ENCODE measurements at places on chromosomes 11 and 22. TPM values are rescaled to one million over a fixed set of nuclear protein-coding genes. Genes with fewer than 3 reads are reported as not detected.

Gene MPEG1
- total RNA-seq: not detected

DNA sequence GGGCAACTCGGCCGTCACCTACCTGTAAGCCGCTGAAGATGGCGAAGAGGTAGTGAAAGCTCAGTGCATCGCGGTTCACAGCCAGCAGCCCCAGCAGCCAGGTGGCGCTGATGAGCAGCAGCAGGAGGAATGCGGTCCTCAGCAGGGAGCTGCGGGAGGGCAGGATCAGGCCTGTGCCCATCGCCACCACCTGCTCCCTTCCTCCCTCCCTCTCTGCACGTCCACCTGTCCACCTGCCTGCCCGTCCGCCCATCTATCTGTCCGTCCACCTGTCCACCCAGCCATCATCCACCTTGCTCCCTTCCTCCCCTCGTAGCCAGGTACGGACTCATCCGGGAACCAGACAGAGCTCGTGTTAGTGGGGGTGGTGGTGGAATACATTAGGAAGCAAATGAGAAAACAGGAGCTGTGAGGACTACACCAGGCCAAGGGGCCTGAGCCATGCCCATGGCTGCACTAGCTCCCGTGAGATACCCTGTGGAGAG, 32.2 kb downstream of the TRMU start:
- no peak overlapping the region for H3K4me3 ChIP-seq
- no peaks in the 10 kb centered on the region for H3K27me3 ChIP-seq
- peak; percentile 64 for DNase-seq

Gene PRRG4
- 1.2 TPM for total RNA-seq

Gene CADM1
- total RNA-seq: not detected

Gene SYT8
- 141 TPM for total RNA-seq

DNA sequence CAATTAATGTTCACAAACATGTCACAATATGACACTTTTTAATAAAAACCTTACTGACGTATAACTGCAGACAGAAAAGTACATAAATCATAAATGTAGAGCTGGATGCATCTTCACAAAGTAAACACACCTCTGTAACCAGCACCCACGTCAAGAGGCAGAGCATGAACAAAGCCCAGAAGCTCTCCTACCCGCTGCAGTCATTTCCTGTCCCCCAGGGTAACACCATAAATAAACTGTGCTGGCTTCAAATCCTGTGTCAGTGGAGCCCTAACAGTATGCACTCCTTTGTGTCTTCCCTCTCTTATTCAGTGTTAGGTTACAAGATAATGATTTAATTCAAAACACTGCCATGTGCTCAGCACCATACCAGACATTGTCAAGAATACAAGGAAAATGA, 5.7 kb downstream of the SYT13 start:
- peaks cover 8% of the 10 kb centered on the region for H3K4me1 ChIP-seq
- H3K27me3 ChIP-seq: peaks cover 42% of the 10 kb centered on the region
- H3K4me3 ChIP-seq: no peak overlapping the region
- no peak overlapping the region for H3K27ac ChIP-seq
- H3K36me3 ChIP-seq: peaks cover 3% of the 10 kb centered on the region
- DNase-seq: no peak

- peaks cover 14% of the 10 kb centered on the region for H3K4me1 ChIP-seq
- no peaks in the 10 kb centered on the region for H3K27me3 ChIP-seq
- H3K36me3 ChIP-seq: peaks cover 5% of the 10 kb centered on the region
- no peak overlapping the region for H3K27ac ChIP-seq
Observed at GRCh38 chr11:121478895-121479697, 26.3 kb upstream of the SORL1-AS1 start.

Gene KRTAP5-1
- not detected for total RNA-seq

Gene LMNTD2
- total RNA-seq: 6.1 TPM

GRCh38 chr11:112253605-112254242, 6.9 kb downstream of the PLET1 start:
- no peak overlapping the region for H3K27ac ChIP-seq
- H3K4me1 ChIP-seq: no peaks in the 10 kb centered on the region
- no peak for DNase-seq

GRCh38 chr11:132742929-132743328, 789.4 kb downstream of the OPCML start:
- H3K27ac ChIP-seq: no peak overlapping the region
- DNase-seq: no peak
- no peaks in the 10 kb centered on the region for H3K27me3 ChIP-seq
- no peaks in the 10 kb centered on the region for H3K36me3 ChIP-seq
- H3K4me3 ChIP-seq: no peak overlapping the region

Gene ABTB2
- 3.1 TPM for total RNA-seq

GRCh38 chr11:71240865-71241691, 11.3 kb downstream of the SHANK2 start:
- peak; percentile 92 for DNase-seq
- H3K36me3 ChIP-seq: no peaks in the 10 kb centered on the region
- peak overlapping the region; percentile 61 for H3K4me3 ChIP-seq
- peaks cover 11% of the 10 kb centered on the region for H3K4me1 ChIP-seq
- H3K27ac ChIP-seq: peak overlapping the region; percentile 78

Gene OR5D14
- total RNA-seq: not detected

GRCh38 chr11:92342886-92343285, 118.3 kb downstream of the FAT3 start:
- H3K27ac ChIP-seq: no peak overlapping the region
- H3K4me1 ChIP-seq: peaks cover 15% of the 10 kb centered on the region
- no peaks in the 10 kb centered on the region for H3K36me3 ChIP-seq
- no peak overlapping the region for H3K4me3 ChIP-seq

GRCh38 chr11:57539342-57539741, 1.9 kb downstream of the SMTNL1 start:
- peaks cover 43% of the 10 kb centered on the region for H3K27me3 ChIP-seq
- no peak for DNase-seq
- no peak overlapping the region for H3K27ac ChIP-seq
- no peaks in the 10 kb centered on the region for H3K4me1 ChIP-seq
- H3K4me3 ChIP-seq: no peak overlapping the region
- no peaks in the 10 kb centered on the region for H3K36me3 ChIP-seq

Gene C22orf42
- total RNA-seq: not detected

GRCh38 chr11:46277313-46277621, 195 bp upstream of the CREB3L1 start:
- H3K36me3 ChIP-seq: no peaks in the 10 kb centered on the region
- no peak overlapping the region for H3K27ac ChIP-seq
- no peak overlapping the region for H3K4me3 ChIP-seq
- no peak for DNase-seq
- H3K4me1 ChIP-seq: peaks cover 19% of the 10 kb centered on the region

DNA sequence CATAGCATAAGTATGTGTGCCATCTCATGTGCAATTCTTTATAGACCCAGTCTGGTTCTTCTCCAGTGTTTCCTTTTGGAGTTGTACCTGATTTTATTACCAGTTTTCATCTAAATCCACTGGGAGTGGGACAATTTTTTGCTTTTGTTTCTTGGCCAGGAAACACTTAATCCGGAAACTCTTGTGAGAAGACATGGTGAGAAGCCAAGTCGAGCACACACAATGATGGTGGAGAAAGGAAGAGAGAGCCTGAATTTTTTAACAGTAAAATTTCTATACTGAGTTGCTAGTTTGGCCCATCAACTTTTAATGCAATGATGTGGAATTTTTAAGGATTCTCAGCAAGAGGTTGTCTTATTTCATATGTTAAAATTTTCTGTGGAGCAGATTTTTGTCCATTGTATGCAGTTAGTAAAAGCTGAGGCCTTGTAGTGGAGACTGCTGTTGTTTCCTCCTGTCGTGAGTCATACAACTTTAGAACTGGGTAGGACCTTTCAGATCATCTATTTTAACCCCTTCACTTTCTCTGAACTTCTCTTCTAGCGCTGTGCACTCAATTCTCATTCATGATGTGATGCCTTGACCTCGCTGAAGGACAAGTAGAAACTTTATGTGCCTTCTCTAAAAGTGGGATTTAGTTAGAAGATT, 17.1 kb downstream of the FAR1 start:
- DNase-seq: no peak
- no peaks in the 10 kb centered on the region for H3K36me3 ChIP-seq
- no peak overlapping the region for H3K4me3 ChIP-seq
- H3K27ac ChIP-seq: peak overlapping the region; percentile 52
- H3K27me3 ChIP-seq: no peaks in the 10 kb centered on the region

DNA sequence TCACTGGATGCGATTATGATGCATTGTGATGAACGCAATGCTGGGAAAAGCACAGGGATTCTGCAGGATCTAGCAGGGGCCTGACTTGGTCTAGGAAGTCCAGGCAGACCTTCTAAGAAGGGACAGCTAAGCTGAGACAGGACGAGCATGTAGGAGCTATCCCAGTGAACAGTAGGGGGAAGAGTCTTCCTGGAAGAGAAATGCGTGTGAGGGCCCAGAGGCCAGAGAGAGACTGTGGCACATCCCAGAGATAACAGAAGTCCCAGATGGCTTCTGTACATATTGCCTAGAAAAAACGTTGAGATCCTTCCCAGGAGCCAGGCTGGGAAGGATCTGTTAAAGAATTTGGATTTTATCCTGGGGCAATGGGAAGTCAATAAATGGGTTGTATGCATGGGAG, 24.6 kb downstream of the RCN1 start:
- DNase-seq: no peak
- no peak overlapping the region for H3K4me3 ChIP-seq
- H3K27ac ChIP-seq: no peak overlapping the region
- peaks cover 12% of the 10 kb centered on the region for H3K4me1 ChIP-seq

DNA sequence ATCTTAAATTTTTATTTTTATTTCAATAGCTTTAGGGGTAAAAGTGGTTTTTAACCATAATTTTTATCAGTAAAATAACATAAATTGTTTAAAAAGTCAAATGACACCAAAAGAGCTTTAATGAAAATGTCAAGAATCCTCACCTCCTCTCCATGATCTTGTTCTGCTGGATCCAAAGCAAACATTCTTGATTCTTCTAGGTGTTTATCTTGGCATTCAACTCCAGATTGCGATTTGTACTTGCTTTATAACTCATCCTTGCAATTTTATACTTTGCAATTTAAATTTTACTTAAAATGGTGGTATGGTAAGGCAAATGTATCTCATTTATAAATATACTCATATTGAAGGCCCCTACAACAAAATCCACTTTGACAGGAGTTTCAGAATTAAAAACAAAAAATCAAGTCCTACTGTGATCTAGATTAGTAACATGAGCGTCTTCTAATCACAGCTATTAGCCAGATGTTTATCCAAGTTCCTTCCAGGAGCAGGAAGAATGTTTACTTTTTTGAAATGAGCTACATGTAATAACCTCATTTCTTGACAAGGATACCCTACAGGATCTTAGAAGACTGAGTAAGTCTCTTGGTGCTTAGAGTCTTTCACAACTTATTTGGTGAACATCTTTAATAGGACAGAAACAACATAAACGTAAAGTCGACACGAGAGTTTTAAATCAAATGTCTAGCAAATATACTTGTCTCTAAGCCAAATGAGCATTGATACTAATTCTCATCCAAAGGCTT, 72.4 kb upstream of the CARD18 start:
- peak; percentile 66 for DNase-seq
- H3K4me1 ChIP-seq: peaks cover 22% of the 10 kb centered on the region
- H3K36me3 ChIP-seq: no peaks in the 10 kb centered on the region
- H3K4me3 ChIP-seq: peak overlapping the region; percentile 24

Gene NRGN
- not detected for total RNA-seq

DNA sequence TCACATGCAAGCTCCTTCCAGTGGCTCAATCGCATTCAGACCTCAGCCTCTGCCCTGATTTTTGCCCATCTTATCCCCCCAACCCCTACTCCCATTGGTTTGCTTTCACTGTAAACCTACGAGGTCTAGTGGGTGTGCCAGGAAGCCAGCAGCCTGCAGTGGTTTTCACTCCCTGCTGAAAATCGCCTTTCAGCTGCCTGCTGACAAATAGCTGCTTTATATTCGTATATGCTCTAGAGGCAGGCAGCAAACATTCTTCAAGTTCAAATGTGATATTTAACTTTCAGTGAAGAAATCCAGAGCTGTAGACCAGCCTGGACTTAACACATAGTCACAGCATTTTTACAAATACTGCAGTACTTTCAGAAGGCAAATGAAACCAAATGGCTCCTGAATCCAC, 92.8 kb upstream of the APOA1 start:
- no peaks in the 10 kb centered on the region for H3K27me3 ChIP-seq
- H3K4me1 ChIP-seq: peaks cover 12% of the 10 kb centered on the region
- peaks cover 20% of the 10 kb centered on the region for H3K36me3 ChIP-seq
- H3K27ac ChIP-seq: no peak overlapping the region
- no peak overlapping the region for H3K4me3 ChIP-seq

DNA sequence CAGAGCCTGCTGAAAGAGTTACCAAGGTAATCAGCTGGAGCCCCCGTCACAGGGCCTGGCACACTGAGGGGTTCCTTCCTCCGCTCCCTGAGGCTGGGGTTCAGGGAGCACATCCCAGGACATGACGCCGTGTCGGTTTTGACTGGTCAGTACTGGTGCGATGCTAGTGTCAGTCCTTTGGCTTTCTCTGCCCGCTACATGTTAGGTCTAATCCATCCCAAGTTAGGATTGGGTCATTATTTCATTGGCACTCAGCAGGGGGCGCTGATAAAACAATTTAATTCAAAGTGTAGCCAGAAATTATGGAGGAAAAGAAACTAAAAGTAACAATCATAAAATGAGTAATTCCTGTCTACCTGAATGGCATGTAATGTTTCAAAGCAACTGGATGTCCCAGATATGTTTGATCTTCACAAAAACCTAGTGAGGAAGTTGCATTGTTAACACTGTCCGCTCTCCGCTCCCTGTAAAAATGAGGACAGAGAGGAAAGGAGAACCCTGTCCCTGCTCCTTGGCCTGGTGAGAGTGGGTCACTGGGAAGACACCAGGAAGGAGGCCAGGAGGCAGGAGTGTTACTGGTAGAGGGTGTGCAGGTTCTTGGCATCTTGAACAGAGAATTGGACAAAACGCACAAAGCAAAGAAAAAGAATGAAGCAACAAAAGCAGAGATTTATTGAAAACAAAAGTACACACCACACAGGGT, 27.1 kb downstream of the TSKU start:
- no peak overlapping the region for H3K4me3 ChIP-seq
- no peaks in the 10 kb centered on the region for H3K27me3 ChIP-seq
- peaks cover 23% of the 10 kb centered on the region for H3K4me1 ChIP-seq
- H3K36me3 ChIP-seq: no peaks in the 10 kb centered on the region

DNA sequence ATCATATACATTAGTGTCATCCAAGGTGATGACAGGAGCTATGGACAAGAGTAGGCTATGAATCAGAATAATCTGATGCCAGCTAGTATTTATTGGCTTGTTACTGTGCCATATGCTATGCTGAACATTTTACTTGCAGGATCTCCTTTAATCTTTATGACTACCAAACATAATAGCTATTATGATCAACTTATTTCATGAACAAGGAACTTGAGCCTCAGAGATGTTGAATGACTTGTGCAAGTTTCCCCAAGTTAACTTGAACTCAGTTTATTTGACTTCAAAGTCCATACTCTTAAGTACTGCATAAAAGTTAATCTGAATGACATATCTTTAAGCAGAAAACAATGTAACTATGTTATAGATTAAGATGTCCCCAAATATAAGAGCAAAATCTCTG, 178.8 kb upstream of the ARHGAP20 start:
- H3K4me1 ChIP-seq: no peaks in the 10 kb centered on the region
- H3K27ac ChIP-seq: no peak overlapping the region
- no peaks in the 10 kb centered on the region for H3K36me3 ChIP-seq
- no peak overlapping the region for H3K4me3 ChIP-seq
- no peak for DNase-seq

Measured in MCF 10A (cell line).